Memory B cell (primary cell): ENCODE measurements at places on chromosomes 3 and 15.

DNA sequence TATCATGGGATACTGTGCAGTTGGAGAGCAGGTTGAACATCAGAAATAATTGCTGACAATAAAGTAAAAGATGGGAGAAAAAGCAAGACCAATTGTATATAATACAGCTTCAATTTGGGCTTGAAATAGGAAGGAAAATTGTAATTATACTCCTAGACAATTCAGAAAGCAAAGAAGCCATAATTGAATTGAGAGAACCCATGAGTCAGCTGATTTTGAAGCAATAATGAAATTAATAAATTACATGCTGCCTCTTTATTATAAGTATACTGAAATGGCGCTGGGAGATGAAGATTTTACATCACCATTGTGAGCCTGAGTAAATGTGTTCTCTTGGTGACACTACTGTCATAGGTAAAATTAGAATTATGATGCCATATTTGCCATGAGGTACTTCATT, 23.2 kb downstream of the CHRNA3 start:
- DNase-seq, result no peak

DNA sequence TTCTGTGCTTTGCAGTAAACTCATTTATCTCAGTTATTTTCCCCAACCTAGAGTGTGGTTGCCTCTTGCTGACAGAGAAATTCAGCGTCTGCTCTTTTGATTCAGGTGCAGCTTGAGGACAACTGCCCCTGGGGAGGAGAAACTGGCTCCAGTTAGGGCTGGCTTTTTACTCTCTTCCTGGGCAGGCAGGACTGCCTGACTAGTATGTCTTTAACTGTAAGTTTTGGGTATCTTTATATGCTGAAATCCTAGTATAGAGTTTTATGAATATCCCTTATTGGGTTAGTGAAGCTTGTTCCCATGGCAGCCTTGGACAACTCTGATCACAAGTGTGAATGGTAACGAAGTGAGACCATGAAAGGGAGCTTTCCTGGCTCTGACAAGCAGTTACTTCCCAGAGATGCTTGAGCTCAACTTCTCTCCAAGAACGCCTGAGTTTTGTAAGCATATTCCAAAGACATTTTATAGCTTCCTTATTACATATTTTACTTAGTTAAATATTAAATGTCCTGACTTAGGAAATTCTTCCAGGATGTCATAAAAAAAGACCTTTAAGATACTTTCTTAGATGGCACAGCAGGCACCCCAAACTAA, 27.1 kb downstream of the CCNB2 start:
- no peak for DNase-seq

DNA sequence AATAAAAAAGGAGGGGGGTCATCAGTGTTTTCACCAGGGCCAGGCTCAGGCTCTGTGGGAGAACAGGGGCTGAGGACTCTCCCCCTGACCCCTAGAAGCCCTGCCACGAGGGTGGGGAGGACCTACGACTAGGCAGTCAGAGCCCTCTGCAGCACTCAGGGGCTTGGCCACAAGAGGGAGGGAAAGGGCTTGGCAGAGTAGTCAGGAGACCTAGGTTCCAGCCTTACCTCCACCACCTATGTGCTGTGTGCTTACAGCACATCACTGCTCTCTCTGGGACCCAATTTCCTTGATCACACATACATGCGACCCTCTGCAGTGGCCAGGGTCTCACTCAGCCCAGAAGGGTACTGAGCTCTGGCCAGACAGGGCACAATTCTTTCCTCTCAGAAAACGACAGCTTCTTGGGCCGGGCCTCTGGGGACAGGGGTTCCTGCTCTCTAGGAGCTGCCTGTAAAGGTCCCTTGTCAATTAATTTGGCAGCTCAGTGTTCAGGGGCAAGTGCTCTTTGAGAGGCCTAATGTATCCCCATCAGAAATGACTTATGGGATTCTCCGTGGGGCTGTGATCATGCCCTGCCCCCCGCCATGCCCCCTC, 16.4 kb upstream of the SKIC8 start:
- DNase-seq, result no peak

DNA sequence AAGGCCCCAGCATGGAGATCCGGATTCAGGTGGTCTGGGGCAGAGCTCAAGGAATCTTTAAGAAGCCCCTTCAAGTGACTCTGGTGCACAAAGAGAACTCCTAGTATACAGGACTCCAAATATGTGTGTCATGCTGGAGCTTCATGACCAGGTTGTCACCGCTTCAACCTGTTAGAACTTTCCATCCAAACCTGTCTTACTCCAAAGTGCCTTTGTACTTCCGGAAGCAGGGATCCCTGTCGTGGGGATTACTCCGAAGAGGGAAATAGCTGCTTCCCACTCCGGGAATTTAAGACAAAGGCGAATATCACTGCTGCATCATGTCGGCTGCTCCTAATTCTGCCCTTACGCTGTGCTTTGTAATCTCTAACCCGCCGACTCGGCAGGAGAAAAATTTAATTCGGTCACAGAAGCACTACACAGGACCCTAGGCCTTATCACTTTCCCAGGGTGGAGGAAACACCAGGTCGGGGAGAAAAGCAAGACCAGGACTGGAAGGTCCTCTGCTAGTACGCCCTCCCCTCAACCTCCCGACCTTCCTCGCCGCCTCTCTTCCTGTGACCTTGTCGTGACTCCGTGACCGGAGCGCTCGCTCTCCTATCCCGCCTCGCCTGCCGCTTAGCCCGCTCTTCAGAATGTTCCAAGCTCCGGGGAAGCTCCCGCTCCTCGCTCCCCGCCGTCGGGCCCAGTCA, 730 bp downstream of the HIGD1A start:
- no peak for DNase-seq

GRCh38 chr15:99445272-99445850, 120.4 kb upstream of the MEF2A start:
- no peak for DNase-seq

- DNase-seq, result no peak
Measured at GRCh38 chr3:141249041-141249440, 17.4 kb downstream of the PXYLP1 start.
